ENCODE measurements at places on chromosomes 3 and 15. TPM values are rescaled to one million over a fixed set of nuclear protein-coding genes. Genes with fewer than 3 reads are reported as not detected.

DNA sequence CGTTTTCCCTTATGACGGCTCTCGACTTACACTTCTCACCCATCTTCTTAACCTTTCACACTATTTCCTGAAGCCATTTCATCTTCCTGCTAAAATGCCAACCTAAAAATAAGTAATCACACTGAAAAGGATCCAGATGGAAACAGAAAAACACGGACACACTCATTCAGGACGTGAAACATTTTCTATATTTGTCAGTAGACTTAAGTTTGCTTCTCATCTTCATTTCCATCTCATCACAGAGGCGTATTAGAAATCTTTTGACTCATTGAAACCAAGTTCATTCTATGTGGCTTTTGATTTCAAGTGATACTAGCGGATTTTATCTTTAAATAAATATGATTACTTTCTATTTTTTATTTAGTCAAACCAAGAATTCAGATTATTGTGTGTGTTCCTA, 27.4 kb upstream of the DLG1 start:
- DNase-seq: no peak

DISP2 gene
- not detected for total RNA-seq

DNA sequence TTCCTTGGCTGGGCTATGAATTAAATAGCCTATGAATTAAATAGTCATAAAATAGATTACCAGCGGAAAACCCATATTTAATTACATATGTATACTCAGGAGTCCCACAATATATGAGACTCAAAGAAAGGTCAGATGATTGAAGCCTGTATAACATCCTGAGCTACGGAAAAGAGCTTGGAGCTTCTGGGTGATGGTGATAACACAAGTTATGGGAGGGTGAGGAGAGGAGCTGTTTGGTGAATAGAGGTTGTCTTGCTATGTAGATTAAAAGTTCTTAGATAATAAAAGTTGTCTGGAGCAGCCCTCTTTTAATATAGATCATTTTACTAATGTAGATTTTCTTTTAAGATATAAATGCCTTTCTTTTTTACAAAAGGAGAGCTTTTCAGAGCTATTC, 1.8 kb downstream of the PML start:
- no peak for DNase-seq

STRIT1 gene
- total RNA-seq: not detected

DNA sequence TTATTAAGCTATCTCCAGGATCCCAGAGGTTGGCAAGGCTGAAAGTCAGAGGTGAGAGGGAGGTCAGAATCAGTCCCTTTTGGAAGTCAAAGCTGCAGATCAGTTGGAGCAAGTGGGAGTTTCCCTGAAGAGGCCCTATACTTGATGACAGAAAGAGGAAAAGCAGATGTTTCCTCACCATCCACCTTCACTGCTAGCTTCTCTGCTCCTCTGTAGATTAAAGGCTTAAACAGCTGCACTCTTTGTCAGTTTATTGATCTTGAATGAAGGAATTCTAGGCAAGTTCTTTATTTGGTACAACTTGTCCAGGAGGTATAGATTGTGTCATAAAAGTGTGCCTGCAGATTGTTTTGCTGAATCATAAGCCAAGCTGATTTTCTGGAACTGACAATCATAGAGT, 408.2 kb upstream of the TGFBR2 start:
- DNase-seq: no peak

LMAN1L gene
- total RNA-seq: not detected

DNA sequence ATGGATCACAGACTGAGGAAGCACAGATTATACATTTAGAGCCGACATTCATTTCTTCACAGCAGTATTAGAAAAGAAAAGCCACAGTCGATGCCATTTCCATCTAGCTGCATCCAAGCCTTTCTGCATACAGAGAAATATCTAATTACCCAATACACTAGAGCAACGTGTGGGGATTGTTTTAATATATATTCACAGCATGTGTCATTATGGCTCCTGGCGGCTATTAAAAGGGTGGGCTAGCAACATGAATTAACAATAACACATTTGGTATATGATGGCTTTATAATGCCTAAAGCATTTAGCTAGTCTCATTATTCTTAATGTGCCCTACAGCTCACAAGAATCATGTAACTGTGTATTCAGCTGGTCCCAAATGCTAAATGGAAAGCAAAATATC, 1030.5 kb downstream of the FHIT start:
- DNase-seq: no peak

DNA sequence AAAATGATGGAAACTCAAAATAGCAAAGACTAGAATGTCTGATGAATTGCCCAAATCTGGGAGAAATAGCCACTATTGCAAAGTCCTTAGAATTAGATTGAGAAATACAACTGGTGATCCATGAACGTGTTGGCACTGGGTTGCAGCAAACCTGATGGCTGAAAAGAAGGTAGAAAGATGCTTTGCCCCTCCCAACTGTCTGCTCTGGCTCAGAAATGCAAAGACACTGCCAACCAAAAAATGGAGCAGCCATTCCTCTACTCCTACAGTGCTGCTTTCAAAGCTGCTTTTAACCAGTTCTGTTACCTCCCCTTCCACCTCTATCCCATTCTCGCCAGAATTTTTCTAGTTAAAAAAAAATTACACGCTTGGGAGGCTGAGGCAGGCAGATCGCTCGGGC, 60.7 kb downstream of the CPA3 start:
- DNase-seq: no peak

RGMA gene
- total RNA-seq: 1.7 TPM

GRCh38 chr3:10933470-10933804, 59.1 kb upstream of the SLC6A1 start:
- no peak for DNase-seq

Data from stomach (tissue), 19 donors.